ENCODE measurements at places on chromosomes 3 and 15.

DNA sequence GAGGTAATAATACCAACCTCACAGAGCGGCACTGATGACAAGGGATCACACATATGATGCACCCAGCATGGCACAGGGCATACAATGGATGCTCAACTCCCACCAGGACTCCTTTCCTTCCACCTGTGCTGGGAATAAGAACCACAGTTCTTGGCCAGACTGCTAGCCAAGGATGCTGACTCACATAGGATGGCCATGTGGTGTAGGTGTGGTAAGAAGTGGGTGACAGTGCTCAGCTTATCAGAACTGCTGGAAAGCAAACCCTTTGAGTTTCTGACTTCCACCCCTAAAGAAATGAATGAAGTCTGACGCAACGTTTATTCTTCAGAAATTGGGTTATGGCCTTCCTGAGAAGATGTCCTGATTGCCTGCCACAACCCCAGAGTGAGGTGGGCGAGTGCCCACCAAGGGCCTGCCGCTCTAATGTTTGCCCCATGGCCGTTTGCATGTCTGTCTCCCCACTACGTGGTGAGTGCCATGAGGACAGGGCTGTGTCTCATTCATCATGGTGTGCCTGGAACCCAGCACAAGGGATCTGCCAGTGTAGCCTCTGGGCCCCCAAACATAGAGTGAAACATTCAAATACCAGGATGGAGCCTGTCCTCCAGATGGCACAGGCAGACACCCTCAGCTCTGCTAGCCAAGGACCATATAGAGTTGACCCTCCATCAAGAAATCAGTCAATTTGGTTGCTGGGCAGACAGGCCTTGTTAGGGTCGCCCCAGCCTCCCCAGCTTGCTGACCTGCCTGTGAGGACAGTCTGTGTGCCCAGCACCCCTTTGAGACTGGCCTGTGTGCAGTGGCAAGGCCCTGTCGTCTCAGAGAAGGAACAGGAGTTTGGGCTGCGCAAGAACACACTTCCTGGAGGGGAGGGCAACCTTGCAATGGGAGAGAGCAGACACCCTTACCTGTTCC, 57.6 kb upstream of the SLCO2A1 start:
- no peak for DNase-seq

DNA sequence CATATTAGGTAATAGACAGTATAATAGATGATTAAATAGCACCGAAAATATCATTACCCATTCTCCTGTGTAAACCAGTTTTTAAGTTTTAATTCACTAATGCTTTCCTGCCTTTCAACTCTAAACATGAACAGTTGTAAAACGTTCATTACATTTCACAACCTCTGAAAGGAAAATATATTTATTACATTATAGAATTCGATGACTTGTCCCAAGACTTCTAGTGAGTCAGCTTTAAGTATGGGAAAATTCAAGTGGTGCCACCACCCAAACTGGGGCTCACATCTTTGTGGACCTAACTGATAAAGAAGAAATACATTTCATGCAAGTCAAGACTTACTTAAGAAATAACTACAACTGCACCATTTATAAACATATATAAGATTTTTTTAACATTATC, 2.0 kb downstream of the TRIM59 start:
- DNase-seq, result no peak

DNA sequence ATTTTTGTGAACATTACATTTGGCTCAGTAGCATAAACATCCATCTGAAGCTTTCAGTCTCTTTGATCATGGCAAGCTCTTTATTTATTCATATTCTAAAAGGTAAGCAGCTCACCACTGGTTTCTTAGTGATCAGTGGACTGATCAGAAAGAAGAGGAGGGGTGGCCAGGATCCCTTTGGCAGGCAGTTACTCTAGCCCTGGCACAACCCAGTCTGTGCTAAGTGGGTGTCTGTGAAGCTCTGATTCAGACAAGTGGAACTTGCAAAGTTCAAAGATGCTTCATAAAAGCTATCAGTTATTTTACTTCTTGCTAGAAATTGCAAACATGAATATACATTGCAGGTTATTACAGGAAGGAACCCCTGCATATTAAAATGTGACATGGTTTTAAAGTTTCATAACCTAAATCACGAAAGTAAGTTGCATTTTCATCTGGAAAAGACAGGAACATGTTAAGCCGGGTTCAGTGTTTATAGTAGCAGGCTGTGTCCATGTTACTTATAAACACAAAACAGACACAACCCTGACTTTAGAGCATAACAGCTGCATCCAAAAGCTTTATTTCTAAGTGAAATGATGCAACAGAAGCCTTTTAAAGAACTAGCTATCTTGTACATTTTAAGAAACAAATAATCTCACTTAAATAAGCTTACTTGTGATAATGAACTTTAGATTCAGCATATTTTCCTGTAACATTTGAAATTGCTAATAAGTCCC, 785.3 kb downstream of the MCTP2 start:
- no peak for DNase-seq

GRCh38 chr15:79432345-79433275, 474 bp downstream of the MINAR1 start:
- no peak for DNase-seq

DNA sequence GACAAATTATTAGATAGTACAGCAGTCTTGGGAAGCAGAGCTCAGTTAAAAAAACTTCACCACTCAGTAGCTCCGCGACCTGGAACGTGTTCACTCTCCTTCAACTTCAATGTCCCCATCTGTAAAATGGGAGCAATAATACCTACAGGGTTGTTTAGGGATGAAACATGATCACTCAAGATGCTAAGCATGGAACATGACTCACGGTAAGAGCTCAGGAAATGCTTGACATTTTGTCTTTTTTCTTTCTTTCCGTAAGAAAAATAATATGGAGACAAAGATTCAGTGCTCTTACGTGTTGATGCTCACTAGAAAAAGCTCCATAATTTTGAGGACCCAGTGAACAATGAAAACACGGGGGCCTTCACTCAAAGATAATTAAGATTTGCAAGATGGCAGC, 606.7 kb upstream of the MDFIC2 start:
- DNase-seq, result no peak

- no peak for DNase-seq
Measured at GRCh38 chr3:13272831-13273603, 147.1 kb downstream of the NUP210 start.

DNA sequence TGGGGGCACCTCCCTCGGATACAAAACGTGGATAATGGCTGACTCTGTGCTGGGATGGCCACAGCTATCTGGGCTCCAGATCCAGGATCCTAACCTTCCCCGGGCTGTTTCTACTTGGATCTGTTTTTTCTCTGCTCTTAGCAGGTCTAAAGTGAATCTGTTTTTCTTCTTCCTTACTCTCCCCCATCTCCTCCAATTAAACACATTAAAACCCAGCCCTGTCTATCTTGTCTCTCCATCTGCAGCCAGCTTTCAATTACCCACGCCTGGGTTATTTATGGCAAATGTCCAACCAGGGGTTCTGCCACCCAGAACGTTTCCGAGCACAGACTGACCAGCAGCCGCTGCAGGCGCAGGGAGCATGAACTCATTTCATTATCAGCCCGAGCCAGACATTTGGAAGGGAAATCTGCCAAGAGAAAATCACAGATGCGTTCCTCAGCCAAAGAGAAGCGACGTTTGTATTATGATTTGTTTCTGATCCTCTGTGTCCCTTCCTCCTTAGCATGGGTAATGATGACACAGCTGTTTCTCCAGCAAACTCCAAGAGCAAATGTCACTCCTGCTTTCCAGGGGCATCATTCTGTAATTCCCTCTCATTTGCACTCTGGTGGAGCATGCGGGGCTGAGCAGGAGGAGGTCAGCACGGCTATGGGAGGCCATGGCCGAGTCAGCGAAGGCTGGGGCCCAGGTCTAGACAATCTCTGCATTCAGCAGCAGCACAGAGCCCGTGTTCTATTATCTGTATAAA, 42.0 kb downstream of the UMPS start:
- DNase-seq, result no peak

DNA sequence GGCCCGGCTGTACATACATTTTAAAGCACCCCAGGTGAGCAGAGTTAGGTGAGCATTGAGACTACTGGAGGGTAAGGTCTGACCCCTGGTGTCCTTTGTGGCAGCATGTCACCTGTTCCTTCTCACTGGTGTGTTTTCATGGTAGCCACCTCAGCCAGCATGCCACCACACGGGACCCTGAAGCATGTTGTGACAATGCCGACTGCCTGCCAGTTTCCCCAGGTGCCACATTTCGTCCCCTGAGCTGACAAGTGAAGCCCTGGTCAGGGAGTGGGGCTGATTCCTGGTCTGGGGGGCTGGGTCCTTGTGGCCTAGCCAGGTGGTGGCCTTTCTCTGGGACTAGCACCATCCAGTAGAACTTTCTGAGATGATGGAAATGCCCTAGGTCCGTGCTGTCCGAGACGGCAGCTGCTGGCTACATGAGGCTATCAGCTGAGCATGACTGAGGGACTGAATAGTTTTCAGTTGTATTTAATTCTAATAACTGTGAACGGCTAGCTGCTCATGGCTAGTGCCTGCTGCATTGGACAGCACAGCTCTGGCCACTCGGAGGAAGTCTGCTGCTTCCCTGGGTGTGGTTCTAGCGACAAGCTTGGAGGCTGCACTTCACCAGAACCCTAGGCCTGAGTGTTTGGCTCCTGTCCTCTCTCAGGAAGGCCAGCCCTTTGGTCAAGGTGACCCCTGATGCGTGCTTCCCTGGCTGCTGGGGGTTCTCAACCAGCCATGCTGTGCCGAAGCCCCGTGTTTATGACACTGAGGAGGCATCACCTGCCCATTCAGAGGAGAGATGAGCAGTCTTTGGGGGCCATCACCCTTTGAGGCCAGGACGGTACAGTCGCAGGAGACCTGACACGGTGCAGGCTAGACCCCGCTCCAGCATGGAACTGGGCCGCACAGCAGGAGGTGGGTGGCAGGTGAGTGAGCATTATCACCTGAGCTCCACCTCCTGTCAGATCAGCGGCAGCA, 3.9 kb downstream of the C3orf22 start:
- no peak for DNase-seq

DNA sequence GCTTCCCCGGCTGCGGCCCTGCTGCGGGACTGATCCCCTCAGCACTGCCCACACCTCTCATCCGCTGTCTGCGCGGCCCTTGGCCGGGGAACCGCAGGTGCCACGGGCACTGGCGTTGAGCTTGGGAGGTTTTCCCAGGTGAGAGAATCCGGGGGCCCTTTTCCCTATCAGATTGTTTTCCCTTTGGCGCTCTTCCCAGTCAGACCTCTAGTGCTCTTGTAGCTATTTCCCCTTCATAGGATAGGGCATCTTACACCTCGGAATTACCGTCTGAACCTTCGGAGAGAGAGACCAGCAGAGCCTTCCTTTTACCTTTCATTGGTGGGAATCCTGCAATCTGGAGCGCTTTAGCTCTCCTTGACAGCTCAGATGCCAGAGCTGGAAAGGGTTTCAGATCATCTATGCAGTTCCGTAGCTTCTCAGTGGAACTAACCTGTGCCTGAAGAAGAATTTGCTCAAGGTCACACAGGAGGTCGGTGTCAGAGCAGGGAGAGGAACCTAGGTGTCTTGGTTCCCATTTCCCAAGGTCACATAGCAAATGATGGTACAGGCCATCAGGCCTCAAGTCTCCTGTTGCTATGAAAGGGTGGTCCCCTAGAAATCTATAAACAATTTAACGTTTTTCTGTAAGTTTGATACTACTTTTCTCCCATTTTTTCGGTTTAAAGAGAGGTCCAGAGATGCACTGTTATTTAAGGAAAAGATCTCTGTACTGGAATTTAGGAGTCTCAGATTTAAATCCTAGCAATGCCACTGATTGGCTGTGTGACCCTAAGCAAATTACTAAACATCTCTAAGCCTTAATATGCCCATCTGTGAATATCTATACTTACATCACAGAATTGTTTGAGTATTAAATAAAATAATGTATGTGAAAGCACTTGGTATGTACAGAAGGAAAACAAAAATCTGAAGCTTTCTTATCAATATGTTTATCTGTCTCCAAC, 916 bp downstream of the IDH3A start:
- peak; percentile 47 for DNase-seq

DNA sequence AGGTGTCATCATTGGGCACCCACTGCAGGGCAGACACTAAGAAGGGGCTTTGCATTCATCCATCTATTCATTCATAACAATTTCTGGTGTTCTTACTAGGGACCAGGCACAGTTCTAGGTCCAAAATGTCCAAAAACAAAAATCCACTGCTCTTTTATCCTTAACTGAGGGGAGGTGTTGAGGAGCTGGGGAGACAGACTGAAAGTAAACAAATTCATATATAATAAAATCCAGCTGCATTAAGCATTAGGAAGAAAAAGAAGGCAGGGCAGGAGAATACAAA, 1.1 kb downstream of the EIF4E3 start:
- DNase-seq, result no peak

- peak; percentile 77 for DNase-seq
Measured at GRCh38 chr3:132352556-132353143, 35.4 kb downstream of the ACP3 start.

DNA sequence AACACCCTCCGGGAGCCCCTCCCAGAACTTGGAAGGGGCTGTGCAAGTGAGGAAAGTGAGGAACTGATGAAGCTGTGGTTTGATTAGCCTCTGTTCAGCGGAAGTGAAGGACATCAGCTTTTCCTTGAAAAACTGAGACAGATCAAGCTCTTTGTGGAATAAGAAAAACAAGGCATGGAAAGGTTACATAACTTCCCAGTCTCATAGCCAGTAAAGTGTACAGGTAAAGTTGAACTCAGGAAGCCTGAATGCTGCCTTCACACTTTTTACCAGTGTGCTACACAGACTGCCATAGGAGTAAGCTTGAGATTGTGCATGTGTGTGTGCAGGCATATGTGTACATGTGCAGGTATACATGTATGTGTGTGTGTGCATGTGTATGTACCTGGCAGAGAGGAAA, 293.2 kb downstream of the FGF12 start:
- DNase-seq, result no peak

GRCh38 chr15:91100814-91101607, 954 bp downstream of the SV2B start:
- DNase-seq, result peak; percentile 13

DNA sequence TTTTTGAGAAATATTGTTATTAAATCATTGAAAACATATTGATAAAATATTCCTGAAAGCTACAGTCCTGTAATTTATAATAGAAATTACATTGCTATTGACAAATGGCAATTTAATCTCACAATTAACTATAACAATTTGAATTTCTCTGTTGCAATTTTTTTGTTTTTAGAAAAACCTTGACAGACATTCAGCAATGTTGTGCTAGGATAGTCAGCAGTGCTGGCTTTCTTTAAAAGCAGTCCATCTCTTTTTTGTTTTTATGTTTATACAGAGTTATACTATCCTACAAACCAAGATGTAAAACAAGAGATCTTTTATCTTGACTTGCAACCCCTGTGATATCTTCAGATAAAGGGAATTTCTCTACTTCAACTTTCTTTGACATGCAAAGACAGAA, 93.1 kb downstream of the TUSC7 start:
- no peak for DNase-seq

GRCh38 chr15:37789881-37790280, 144.6 kb upstream of the TMCO5A start:
- DNase-seq, result no peak

- no peak for DNase-seq
Measured at GRCh38 chr3:155747946-155748290, 3.0 kb upstream of the PLCH1 start.

DNA sequence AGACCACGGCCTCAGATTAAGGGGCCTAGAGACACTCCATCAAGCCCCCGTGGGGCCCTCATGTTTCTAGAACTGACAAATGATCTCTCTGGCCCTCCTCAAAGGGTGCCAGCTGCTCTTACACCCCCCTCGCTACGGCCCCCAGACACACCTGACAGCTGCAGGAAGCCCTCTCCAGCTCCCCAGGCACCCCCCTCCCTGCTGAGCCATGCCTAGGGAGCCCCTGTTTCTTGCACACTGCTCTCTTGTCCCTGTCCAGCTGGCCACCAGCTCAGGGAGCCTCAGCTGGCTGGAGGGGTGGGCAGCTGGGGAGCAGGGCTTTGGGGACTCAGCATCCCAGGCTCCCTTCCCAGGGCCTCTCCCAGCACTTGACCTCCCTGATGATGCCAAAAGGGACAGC, 14.8 kb downstream of the TNK2 start:
- DNase-seq, result no peak
